ENCODE measurements at places on chromosomes 11 and 22. TPM values are rescaled to one million over a fixed set of nuclear protein-coding genes. Genes with fewer than 3 reads are reported as not detected.

Gene C11orf16
- not detected for total RNA-seq

Gene LDLRAD3
- total RNA-seq = 58.8 TPM

GRCh38 chr11:118618991-118619375, 11.6 kb downstream of the PHLDB1 start:
- DNase-seq = no peak

DNA sequence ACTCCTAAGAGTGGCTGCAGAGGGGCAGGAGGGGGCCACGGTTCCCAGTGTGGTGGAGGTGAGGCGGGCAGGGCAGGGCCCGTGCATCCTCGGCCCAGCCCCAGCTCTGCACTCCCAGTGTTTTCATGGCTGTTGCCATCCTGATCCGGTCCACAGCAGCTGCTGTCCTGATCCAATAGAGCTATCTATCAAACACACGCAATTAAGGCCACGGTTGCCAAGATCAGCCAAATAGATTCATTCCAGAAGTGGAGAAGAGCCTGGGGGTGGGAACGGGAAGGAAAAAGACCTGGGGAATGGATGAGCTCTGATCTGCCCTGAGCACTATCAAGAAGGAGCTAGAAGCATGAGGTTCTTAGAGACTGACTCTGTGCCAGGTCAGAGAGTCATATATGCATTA, 160.9 kb upstream of the SYT13 start:
- no peak for DNase-seq
